ENCODE measurements at places on chromosomes 7 and 10.

DNA sequence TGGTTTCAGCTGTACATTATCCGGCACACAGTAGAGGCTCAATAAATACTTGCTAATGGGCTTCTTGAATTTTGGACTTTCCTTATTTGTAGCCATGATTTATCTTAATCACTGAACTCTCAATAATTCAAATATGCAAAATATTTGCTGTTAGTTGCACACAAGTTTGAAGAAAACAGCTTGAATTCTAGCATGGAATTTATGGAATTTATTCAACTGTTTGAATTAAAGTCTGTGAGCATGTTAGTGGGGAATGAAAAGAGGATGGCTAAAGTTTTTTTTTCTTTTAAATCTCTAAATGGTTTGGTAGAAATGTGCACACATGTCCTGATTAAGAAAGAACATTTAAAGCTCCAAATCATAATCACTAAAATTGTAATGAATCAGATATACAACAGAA is 42.5 kb downstream of the SIRT1 start:
- DNase-seq: no peak

- no peak for DNase-seq
These were observed 59.6 kb downstream of the TMEM209 start for GRCh38 chr7:130145424-130146100.

DNA sequence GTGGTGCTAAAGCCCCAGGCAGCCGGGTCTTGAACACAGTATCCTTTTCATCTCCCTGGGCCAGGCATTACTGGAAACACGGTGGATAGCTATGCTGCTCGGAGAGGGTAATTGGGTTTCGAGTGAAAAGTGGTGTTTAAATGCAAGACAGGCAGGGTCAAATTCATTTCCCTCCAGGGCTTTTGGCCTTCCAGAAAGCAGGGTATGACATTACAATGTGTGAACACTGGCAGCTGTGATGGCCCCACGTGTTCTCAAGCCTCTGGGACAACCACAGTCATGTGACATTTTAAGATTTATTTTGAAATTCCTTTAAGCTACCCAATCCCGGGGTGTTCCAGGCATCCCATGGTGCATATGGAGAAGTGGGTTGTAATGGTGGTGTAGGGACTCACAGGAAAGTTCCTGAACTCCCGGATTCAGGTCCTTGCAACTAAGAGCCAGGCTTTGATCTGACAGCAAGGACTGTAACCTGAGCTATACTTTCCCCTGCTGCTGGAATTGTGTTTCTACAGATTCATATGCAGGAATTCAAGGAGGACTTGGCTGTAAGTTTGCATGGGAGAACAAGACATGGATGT is 46.8 kb downstream of the INSYN2A start:
- DNase-seq: no peak

DNA sequence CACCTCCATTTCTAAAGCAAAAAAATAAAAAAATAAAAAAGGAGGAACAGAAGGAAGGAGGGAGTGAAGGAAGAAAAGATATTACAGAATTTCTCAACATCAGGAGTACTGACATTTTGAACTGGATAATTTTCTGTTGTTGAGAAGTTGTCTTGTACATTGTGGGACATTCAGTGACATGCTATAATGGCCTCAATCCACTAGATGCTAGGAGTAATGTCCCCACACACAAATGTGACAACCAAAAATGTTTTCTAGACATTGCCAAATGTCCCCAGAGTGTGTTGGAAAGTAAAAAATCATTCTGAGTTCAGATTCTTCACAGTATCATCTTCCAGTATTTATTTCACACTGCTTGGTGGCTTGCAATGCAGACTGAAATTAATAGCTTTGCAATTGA is 6.5 kb downstream of the ZNF438 start:
- no peak for DNase-seq

DNA sequence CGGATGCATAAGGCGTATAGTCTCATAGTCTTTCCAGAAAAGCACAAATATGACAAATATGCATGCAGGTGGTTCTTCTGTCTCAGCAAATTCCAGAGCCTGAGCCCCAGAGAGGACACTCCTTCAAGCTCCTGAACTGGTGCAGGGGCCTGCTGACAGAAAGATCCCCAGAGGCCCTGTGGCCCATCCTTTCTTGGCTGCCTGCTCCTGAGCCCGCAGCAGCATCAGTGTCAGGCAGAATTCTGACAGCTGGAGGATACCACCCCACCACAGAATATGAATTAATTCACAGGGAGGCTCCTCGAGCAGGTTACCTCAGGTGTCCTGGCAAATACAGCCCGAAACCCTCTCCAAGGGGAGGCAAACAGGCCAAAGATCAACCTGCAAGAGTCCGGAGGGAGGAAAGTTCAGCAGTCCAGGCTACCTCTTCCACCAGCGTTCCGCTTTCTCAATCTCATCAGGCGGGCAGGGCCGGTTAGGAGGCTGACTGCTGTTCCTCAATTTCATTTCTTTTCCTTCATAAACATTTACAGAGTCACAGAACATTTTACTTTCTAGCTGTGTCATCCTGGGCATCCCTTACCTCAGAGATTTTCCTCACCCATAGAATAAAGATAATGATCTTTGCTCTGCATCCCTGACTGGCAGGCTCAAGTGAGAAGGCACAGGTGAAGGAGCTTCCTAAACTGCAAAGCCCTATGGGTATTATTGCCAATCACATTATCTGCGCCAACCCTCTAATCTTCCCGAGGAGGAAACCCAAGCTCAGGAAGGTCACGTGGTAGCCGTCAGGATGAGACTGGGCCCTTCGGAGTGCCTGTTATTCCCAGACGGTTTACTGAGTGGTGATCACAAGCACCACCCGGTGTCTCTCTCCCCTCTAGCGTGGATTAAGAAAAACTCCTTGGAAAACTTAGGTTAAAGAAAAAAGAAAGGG is 1.4 kb downstream of the DNAJB12 start:
- DNase-seq: peak; percentile 74

DNA sequence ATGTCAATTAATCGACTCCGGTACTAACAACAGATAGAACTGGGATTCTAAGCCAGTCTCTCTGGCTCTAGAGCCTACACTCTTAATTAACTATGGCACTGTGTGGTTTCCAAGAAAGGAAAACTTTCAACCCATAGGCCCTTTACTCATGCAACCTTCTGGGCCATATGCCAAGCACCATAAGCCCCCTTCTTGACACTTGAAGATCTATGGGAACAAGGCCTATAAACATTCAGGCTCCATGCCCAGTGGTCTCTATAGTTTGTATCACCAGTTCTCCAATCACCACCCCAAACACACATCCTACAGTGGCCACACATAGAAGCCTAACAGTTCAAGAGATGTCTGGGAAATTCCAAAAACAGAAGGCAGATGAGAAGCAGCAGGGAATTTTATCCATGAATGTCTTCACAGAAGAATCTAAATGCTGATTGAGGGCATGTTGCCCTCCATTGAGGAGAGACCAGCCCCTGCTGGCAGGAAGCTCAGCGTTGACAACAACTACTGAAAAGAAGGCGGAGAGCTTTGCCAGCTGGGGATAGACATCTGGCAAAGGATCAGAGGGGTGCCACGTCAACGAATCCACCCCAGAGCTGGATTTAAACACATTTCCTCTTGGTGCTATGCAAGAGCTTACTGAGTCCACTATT is 64.4 kb downstream of the GRM3 start:
- peak; percentile 12 for DNase-seq

DNA sequence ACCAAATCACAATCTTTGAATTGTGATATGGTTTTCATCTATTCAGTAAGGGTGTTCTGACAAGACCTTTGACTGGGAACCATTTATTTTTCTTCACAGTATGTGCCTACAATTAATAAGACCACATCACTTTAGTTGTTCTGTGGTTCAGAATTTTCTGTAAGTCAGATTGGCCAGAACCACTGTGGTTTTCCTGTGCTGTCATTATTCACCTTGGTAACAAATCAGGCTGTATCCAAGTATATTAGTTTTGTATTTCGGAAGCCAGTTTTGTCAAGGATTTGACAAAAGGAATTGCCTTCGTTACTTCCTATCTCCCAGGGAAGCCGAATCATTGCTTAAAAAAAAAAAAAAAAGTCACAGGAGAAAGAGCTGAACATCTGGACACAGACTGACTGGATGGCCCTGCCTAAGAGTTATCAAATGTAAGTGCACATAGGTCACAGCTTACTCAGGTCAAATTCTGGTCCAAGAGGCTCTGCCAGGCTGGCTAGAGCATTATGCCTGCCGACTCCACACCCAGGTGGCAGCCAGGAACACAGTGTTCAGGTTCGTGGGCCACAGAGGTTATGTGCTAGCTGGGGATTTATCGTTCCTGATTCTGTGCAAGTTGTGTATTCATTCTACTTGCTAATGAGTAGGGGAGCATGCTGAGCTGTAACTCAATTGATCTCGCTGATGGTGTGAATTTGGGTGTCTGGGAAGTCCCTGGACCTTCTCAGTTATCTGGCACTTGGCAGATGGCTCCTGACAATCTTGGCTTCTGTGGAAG is 175.3 kb downstream of the JAZF1 start:
- DNase-seq: no peak

GRCh38 chr7:134084488-134085144 is 42.5 kb upstream of the LRGUK start:
- DNase-seq: no peak

DNA sequence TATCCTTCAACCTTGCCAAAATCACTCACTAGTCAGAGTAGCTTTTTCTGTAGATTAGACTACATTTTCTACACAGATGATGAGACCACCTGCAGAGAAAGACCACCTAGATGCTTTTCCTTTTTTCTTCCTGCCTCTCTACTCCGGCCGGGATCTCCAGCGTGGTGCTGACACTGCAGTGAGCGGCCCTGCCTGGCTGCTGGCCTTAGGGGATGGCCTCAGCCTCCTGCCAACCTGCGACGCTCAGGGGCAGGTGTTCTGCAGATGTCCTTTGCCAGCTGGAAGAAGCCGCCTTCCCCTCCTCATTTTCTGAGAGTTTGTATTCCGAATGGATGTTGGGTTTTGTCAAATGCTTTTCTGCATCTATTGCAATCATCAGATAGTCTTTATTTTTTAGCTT is 43.5 kb upstream of the NKX6-2 start:
- DNase-seq: no peak

DNA sequence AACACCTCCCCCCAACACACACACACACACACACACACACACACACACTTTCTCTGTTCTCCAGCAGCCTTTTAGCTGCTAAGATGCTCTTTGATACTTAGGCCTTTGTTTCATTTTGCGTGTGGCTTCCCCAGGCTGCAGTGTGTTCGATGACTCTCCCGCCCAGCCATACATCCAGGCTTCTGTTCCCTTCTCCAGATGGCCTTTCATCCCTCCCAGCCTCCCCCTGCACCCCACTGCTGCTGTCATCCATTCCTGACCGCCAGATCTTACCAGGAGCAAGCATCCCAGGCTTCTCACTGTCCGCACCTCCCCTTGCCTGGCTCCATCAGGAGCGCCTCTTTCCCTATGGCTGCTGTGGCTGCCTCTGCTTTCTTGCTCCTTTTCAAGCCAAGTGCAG is 77.8 kb upstream of the PPIF start:
- DNase-seq: no peak

- no peak for DNase-seq
These were observed 62.5 kb upstream of the INSIG1 start for GRCh38 chr7:155234950-155235789.

GRCh38 chr7:85407391-85407790 is 220.5 kb upstream of the SEMA3D start:
- no peak for DNase-seq

DNA sequence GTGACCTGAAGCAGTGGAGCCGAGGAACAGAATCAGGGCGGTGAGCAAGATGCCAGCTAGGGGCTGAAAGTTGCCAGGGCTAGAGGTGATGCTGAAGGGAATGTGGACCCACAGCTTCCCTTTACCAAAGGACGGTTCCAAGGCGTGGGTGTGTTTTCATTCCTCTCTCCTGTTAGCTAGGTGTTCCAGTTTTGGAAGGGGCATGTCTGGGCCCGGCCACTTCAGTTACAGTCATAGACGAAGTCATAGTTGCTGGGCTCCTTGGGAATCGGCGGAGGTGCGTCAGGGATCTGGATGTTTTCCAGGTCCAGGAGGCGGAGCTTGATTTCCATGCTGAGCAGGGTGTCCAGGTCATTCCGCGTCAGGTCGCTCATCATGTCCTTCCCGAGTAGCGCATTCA is 131.0 kb upstream of the AOAH start:
- DNase-seq: no peak

GRCh38 chr10:62578301-62578700 is 204.1 kb downstream of the ZNF365 start:
- DNase-seq: no peak
